ENCODE measurements at places on chromosomes 4 and X.

DNA sequence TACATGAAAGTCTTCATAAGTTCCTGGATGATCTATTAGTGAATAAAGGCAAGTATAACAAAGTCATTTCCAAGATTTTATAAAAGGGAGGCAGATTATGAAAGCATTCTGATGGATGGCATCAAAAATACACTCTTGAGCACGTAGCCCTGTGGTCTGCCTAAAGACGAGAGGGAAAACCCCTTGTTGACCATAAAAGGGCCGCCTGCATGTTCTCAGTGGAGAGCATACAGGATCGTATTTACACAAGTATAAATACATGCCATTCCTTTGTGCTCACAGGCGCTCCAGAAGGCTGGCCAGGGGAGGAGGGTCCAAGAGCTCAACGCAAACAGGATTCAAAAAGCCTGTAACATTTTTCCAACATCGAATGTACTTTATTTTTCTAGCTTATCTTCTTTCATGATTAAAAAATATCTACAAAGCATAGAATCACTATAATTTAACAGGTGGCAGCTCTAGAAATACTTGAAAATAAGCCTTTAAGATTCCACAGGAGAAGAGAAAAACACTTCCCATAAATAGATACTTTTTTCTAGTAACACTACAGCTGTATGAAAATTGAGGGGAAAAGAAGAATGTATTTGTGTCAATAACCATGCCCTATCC lies 29.6 kb downstream of the PDGFC start:
- DNase-seq = no peak

GRCh38 chrX:119638725-119639471 lies 32.7 kb upstream of the NKRF start:
- no peak for DNase-seq

DNA sequence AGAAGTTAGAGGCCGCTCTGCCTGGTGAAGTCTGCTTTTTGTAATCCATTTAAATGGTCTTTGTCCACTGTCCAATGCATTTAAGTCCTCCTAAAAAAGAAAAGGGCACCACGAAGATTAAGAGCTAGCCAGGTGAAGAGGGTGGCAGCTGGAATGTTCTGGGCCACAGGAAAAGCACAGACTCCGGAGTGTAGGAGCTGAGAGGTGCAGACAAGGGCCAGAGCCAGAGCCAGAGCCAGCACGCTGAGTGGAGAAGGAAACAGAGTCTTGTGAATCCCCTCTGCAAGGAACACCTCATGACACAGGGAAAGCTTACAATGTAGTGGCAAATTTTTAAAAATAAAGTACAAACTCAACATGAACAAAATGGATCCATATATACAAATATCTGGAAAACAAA lies 83.6 kb downstream of the TSPAN5 start:
- DNase-seq = no peak

DNA sequence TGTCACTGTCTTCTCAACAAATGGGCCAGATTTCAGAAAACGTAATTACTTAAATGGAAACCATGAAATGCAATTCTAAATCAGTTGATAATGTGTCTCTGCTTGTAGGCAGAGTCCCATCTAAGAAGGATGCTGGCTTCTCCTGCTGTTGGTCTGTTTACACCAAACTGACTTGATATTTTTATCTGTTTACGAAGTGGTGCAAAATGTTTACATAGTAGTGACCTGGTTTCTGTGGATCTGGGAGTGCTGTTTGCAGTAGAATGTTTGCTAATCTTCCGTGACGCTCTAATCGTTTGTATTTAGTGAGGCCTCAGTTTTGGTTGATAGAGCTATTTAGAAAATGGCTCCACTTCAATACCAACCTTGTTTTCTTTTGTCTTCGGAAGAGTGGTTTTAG lies 213.5 kb downstream of the VEGFC start:
- no peak for DNase-seq

DNA sequence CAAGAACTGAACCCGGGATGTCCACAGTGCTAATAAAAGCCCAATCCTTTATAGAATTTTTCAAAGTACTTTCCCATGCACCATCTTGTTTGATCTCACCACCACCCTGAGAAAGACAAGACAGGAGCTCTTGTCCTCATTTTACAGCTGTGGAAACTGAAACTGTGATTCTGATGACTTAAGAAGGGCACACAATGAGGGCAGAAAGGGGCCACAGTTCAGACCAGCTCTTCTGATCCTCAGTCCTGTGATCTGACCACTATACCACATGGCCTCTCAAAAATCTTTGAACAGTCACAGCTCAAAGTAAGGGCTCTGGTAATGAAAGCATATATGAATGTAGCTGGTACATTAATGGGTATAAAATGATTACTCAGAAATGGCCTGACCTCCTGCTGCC lies 127.3 kb upstream of the CPEB2 start:
- no peak for DNase-seq

- peak; percentile 43 for DNase-seq
Measured at GRCh38 chrX:81195712-81196111, 6.0 kb downstream of the HMGN5 start.

- no peak for DNase-seq
Measured at GRCh38 chr4:183876268-183876934, 28.7 kb upstream of the STOX2 start.

DNA sequence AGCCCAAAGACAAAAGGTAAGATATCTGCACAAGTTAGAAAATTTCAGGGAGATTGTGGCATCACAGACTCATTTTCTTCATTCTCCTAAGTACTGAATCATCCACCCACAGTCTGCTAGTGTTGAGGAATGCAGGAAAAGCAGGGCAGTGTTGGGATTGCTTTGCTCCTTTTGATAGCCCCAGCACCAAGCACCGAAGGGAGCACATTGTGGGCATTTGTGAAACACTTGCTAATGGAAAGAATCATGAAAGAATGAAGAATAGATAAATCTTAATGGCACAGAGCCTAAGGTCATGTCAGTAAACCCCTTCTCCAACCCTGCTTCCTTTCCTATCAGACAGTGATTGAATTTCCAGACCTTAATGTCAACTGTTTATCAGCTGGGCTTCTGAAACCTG lies 103.1 kb upstream of the GPRIN3 start:
- DNase-seq = no peak

GRCh38 chr4:169052594-169052945 lies 42.5 kb upstream of the CBR4 start:
- DNase-seq = no peak

- no peak for DNase-seq
Measured at GRCh38 chr4:158250321-158250720, 40.0 kb downstream of the TMEM144 start.

DNA sequence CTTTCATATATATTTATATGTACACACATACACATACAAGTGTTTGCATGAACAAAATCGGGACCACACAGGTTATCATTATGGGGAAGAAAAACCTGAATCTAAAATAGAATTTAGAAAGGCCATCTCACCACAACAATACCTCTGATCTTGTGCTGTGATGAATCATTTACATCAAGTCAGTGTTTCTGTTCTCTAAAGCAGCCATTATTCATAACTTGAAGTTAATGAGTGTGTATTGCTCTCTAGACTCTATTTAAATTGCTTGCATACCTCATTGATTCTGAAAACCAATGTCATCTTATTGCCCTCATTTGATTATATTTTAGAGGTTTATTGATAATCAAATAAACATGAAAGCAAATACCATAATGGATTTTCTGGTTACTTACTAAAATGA lies 71.6 kb downstream of the FAM114A1 start:
- no peak for DNase-seq

- no peak for DNase-seq
Measured at GRCh38 chr4:106063009-106063408, 167.7 kb downstream of the NPNT start.

- DNase-seq = no peak
Measured at GRCh38 chr4:10831727-10832408, 147.3 kb upstream of the CLNK start.

DNA sequence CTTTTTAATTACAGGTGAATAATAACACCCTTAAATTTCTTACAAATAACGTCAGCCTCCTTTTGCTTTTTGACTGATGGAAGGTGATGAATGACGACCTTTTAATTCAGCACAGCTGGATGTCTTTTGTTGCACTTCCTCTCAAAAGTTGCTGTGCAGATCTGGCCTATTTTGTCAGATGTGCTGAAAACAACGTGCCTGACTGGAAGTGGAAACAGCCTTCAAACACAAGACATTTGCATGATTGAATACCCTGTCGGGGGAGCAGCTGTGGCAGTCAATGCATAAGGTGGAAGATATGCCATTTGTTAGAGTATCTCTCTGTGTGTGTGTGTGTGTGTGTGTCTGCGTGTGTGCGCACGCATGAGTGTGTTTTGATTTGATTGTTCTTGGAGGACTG lies 579.7 kb downstream of the SPRY1 start:
- no peak for DNase-seq

- no peak for DNase-seq
Measured at GRCh38 chrX:112784692-112785091, 55.9 kb downstream of the AMOT start.

Measured in stimulated activated CD4-positive, alpha-beta T cell treated with anti-CD3 and anti-CD28 coated beads, Interleukin-4, amount 100 ng/mL, for 4 hours (primary cell).